Stimulated activated CD8-positive, alpha-beta memory T cell treated with anti-CD3 and anti-CD28 coated beads, Interleukin-15, amount 100 ng/mL, for 1 hour (primary cell): ENCODE measurements at places on chromosomes 13 and 19.

DNA sequence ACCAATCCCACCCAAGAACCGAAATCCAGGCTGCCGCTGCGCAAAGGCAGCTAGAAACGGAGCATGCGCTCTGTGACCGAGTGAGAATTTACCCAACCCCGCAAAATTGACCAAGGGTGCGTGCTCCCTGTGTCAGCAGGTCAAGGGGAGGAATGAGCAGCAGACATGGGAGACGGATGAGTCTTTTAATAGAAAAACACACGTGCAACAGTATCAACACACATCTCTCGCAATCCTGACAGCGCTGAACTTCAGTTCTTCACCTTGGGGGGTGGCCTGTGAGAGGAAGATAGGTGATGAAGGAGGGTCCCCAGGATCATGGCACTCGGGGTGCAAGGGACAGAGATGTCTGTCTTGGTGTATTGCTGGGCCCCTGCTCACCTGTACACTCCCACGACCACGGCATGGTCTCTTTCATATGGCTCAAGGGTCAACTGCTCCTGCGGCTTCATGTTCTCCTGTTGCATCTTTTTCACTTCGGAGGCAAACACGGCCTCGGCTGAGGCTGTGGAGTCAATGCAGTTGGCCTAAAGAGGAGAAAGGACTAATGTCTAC is 402 bp upstream of the DYRK1B start:
- DNase-seq, result no peak

GRCh38 chr19:15443325-15443724 is 6.4 kb downstream of the WIZ start:
- DNase-seq, result no peak

- peak; percentile 13 for DNase-seq
These were observed 24.9 kb downstream of the NFILZ start for GRCh38 chr19:8655340-8655709.

DNA sequence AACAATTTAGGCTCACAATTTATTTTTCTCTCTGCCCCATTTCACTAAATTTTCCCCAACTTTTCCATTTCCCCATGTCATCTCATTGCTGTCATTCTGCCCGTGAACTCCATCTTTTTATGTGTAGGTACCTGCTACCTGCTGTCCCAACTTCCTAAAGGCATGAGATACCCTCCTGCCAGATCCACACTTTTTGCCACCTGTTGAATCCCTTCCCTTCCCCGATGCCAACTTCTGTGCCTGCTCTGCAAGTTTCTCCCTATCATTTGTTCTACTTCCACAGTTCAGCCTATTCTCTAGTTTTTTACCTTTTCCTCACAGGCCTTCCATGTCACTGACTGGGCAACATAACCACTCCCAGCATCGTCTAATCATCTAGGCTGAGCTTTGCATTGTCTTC is 607.5 kb upstream of the KLF12 start:
- DNase-seq, result no peak

- no peak for DNase-seq
These were observed 54.9 kb downstream of the SIAH3 start for GRCh38 chr13:45796426-45797235.

- no peak for DNase-seq
These were observed 21.8 kb downstream of the DCAF15 start for GRCh38 chr19:13974073-13974472.

- no peak for DNase-seq
These were observed 20.8 kb upstream of the EBI3 start for GRCh38 chr19:4208385-4209094.

DNA sequence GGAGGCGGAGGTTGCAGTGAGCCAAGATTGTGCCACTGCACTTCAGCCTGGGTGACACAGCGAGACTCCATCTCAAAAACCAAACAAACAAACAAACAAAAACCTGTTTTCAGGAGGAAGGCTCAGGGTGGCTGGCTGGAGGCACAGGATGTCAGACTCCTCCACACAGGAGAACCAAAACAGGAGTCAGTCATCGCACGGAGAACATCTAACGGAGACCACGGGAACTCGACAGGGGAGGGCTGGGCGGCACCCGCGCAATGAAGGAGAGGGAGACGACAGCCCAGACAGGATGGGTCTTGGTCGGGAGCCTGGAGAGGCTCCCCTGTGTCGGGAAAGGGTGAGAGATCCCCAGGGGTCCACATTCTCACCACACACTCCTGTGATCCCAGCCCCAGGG is 20.8 kb upstream of the SLC7A9 start:
- no peak for DNase-seq

- no peak for DNase-seq
These were observed 49.5 kb upstream of the TPM4 start for GRCh38 chr19:16026756-16027155.

- DNase-seq, result no peak
These were observed 8.0 kb downstream of the DPP9 start for GRCh38 chr19:4715529-4716221.

- DNase-seq, result no peak
These were observed at the start of gene ZNF154 for GRCh38 chr19:57708641-57709361. TSS of gene ZNF154 (minus strand) at chr19:57709204. CDS start at chr19:57708971, 233 bp downstream.

DNA sequence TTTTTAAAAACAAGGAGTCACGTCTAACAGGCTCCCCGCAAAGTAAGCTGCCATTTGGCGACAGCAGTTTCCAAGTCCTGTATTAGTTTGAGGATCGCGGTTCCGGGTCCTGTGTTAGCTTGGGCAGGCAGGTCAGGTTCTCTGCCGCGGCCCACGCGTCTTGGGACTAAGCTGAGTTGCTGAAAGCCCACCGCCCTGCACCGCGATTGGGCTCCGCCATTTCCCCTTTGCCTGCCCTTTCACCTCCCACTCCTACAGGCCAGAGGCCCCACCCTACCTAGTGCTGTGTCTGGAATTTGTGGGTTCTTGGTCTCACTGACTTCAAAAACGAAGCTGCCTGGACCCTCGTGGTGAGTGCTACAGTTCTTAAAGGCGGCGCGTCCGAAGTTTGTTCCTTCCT is 6.8 kb downstream of the PARP4 start:
- no peak for DNase-seq

GRCh38 chr19:4933528-4933927 is 24.2 kb downstream of the UHRF1 start:
- no peak for DNase-seq

GRCh38 chr13:98839856-98840769 is 87.6 kb upstream of the SLC15A1 start:
- no peak for DNase-seq

DNA sequence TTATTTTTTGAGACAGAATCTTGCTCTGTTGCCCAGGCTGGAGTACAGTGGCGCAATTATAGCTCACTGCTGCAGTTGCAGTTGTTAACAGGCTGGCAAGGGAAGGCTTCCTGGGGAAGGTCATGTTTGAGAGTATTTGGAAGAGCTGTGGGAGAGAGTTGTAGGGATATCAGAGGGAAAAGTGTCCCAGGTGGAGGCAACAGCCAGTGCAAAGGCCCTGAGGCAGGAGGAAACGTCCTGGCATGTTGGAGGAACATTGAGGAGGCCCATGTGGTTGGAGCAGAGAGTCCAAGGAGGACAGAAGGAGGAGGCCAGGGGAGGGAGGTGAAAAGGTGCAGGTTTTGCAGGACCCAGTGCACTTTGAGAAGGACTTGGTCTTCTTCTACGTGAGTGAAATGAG is 2.2 kb upstream of the DUS3L start:
- DNase-seq, result no peak

- DNase-seq, result no peak
These were observed 2.2 kb downstream of the HIF3A start for GRCh38 chr19:46299004-46299509.

GRCh38 chr13:63838366-63839110 is 2422.9 kb upstream of the PCDH20 start:
- DNase-seq, result no peak

DNA sequence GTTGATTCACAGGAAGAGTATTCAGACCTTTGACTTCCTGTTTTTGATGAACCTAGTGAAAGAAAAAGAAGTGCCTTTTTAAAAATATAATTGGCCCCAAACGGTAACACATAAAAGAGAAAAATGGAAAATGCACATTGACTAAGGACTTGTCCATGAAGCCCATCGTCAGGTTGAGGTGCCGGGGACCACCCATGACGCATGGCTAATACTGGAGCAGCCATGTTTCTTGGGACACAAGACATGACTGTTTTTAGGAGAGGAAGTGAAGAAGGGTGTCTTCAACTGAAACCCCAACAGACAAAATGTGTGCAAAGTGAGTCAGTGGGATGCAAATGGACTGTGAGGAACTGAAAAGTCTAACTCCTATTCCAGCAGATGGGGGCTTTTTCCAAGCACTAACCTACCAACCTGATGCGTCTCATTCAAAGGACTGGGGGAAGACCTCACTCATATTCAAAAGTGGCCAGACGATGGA is 459.4 kb downstream of the FOXO1 start:
- no peak for DNase-seq
